HL-60 (cell line): ENCODE measurements at places on chromosomes 5 and 9.

GRCh38 chr5:139985290-139985689 is 57.8 kb downstream of the NRG2 start:
- no peak for DNase-seq

DNA sequence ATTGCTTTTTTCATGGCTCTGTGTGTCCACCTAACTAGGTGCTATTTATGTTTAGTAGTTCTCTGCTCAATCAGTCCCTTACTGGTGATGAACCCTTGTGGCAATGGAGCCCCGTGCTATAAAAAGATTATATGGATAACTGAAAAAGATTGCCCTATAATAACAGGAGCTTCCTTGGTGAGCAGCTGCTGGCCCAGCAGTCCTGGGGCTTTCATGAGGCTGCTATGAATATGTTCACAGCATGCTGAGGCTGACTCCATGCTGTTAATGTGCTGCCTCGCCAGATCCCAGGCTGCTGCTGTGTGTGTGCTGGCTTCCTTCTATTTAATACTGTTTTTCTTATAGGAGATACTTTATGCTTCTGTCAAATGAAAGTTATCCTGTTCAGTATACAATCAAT is 357.5 kb downstream of the TAF11L14 start:
- no peak for DNase-seq

- DNase-seq: peak; percentile 52
Observed at GRCh38 chr9:93456504-93456903, 3.1 kb upstream of the FAM120AOS start.

- no peak for DNase-seq
Observed at GRCh38 chr5:146059460-146060220, 45.7 kb downstream of the PLAC8L1 start.

GRCh38 chr5:98776066-98776705 is 2.7 kb downstream of the RGMB start:
- DNase-seq: no peak

DNA sequence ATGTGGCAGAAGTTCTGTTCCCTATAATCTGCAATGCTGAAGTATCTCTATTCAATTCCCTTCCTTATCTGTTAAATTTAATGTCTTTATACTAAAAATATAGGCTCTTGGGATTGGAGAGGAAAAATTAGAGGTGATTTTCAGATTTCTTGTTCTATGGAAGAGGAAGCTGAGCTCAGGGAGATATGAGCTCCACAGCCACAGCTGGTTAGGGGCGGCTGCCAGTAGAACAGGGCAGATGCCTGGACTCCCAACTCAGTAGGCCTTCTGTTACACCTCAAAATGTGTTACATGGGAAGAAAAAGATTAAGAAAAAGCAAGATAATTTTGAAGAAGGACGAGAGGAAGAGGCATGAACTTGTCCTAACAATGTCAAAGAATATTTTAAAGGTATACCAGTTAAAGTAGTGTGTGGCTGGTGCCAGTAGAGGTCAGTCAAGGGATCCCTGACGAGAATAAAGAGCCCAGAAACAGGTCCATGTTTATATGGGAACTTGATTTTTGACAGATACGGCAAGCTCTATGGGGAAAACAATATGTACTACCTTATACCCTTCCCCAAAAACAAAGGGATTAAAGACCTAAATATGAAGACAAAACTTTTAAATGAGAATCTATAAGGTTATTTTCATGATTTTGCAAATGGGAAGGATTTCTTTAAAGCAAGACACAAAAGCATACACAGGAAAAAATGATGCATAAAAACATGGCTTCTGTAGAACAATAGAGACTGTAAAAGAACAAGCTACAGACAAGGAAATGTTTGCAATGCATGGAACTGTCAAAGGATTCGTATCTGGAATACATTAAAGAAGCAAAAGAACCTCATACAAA is 28.7 kb downstream of the DNAJC21 start:
- DNase-seq: peak; percentile 12

DNA sequence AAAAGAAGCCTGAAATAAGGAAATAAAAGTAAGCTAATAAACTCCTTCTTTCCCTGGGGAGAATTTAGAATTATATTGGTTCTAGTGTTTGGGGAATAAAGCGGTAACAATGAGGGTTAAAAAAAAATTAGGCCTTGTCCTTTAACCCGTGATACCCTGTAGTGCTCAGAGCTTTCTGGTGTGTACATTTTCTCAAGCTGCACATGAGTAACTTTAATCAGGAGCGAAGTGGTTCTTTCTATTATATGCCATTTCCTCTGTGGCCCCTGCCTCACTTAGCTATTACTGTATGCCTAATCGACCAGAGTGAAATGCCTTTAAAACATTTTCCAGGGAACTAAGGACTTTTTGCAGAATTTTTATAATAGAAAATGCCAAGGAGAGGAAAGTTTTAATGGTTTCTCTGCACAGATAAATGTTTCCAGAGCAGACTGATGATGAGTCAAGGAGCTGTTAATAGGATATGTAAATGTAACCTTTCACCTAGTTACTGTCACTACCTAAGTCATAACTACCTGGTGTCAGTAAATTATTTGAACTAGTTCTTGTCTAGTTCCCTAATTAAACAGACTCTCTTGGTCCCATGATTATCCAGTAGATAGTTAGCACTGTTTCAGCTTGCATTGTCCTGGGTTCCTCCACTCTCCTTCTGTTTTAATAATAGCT is 7.6 kb downstream of the PAM start:
- DNase-seq: no peak

DNA sequence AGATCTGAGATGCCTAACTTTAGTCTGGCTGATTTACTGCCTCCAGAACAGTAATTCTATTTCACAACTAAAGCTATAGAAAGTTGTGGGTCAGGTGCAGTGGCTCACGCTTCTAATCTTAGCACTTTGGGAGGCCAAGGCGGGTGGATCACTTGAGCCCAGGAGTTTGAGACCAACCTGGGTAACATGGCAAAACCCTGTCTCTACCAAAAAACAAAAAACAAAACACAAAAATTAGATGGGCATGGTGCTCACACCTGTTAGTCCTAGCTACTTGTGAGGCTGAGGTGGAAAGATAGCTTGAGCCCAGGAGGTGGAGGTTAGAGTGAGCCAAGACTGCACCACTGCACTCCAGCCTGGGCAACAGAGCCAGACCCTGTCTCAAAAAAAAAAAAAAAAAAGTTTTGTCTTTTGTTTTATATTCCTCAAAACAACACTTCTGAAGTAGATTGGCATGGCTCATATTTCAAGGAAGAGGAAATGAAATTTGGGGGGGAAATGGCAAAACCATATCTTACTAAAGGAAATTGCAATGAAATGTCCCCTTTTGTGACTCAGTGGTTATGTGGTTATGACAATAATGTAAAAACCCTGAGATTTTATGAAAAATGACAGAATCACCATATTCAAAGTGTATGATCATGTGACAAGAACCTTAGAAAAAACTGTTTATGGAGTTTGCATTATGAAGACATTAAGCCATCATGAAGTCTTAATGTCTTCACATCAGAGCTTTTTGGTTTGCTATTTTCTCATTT is 16.2 kb downstream of the FNBP1 start:
- no peak for DNase-seq

DNA sequence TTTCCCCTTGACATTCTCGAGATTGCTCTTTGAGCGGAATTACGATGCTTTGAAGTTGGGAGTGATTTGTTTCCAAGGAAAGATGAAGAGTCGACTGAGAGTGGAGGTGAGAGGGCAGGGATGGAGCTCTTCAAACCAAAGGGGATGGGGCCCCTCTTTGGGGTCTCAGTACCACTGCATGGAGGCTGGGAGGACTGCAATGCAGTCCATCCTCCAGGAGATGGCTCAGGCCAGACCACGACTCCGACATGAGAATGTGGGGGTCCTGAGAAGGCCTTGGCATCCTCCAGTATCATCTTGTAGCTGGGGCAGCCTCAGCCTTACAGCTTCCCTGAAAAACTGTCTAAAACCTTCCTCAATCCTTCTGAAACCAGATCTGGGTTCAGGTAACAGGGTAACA is 51.1 kb upstream of the CDKN2AIPNL start:
- no peak for DNase-seq

DNA sequence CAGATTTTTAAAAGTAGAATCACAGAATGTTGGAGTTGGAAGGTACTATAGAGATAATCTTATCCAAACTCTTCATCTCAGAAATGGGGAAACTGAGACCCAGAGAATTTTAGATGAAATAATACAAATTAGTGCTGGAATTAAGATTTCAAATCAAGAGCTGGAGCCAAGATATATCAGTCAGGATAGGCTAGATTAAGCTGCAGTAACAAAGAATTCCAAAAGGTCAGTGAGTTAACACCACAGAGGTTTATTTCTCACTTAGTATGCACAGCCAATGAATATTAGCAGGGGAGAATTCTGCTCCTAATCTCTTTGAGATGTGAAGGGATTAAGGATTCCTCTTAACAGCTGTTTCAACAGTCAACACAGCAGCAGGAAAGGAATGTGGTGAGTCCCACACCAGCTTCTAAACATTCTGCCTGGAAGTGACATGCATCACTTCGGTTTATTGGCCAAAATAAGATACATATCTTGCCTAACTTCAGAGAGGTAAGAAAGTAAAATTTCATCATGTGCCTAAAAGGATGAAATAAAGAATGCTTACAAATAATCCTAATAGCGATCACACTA is 136.8 kb downstream of the FRMD3 start:
- no peak for DNase-seq

DNA sequence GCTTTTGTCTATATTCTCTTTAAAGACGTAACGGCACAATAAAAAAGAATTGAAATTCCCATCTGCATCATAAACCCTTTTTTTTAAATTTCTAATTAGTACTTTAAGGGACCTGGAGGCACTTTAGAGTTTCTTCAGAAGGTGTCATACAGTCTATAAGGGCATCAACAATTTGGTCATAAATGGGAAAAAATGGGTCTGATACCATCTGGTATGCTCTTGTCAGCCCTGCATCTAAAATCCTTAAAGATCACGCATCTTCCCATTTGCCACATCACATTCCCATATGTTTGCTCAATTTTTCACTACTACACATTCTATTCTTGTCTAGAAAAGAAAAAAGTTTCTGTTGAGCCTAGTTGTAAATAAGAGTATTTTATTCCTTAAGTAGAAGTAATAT is 53.8 kb downstream of the COX7C start:
- no peak for DNase-seq

DNA sequence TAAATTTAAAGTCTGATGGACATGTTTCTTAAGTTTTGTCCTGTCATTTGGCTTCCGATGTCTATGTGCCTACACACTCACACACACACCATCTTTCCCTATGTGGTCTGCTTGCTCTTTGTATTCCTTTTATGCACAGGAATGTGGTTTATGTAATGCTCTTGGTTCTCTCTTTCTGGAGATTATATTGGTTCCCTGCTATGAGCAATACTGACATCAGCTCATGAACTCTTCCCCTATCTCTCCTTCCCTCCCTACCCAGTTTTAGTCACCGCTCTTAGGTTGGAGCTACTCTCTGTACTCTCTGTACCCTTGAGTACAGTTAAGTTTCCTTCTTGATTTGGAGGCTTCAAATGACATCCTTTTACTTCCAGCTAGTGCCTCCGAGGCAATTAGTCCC is 77.9 kb upstream of the MVB12B start:
- no peak for DNase-seq

- DNase-seq: no peak
Observed at GRCh38 chr9:79610019-79610631, 38.4 kb downstream of the TLE4 start.

DNA sequence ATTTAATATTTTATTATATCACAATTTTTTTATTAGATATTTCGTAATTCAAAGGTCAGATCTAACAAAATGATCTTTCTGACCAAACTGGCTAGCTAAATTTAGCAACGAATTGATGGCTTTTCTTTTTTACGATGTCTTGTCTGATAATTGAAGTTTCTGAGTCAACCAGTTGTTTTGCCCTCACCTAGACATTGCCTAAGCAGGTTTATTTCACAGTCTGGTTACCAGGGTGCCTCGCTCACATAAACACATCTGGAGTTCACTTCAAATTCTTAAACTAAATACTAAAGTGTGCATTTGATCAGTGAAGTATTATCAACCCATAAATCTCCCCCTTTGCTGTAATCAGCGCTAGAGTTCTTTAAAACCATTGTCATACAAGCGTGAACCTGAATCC is 448.3 kb downstream of the TLE4 start:
- no peak for DNase-seq

- no peak for DNase-seq
Observed at GRCh38 chr5:124370601-124371000, 375.8 kb downstream of the ZNF608 start.

- no peak for DNase-seq
Observed at GRCh38 chr5:154333016-154333415, 112.8 kb upstream of the SAP30L start.

DNA sequence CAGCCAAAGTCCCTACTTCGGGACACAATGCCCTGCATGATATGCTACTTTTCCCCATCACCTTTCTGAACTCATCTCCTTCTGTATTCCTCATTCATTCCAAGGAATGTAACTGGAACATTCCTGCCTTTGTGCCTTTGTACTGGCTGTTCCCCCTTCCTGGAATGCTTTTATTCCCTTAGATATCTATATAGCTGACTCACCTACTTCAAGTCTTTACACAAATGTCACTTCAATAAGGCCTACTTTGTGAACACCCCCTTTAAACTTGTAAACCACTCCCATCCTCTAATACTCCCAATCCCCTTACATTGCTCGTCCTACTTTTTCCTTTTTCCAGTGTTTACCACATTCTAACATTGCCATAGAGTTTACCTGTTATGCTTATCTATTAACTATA is 2.4 kb downstream of the NOL6 start:
- no peak for DNase-seq

- DNase-seq: no peak
Observed at GRCh38 chr9:127682351-127683136, 24.2 kb upstream of the CFAP157 start.

GRCh38 chr9:93567271-93567959 is 9.0 kb upstream of the PHF2 start:
- DNase-seq: no peak

GRCh38 chr9:121075251-121076036 is 689 bp downstream of the CNTRL start:
- peak; percentile 51 for DNase-seq

GRCh38 chr5:33241802-33242201 is 199.0 kb upstream of the TARS1 start:
- DNase-seq: no peak

DNA sequence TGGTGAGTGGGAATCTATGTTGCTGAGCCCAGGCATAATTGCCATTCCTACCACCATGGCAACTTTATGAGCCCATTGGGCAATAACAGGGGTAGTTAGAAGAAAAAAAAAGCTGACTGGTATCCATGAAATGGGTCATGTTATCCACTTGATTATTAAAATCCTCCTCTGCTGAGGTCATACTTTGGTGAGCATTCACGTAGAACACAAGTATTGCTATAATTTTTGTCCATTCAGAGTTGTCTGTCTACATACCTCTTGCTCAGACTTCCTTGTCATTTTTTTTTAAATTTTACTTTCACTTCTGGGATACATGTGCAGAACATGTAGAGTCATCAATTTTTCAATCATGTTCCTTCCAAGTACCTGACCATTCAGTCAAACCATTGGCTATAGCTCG is 780.8 kb upstream of the ARRDC3 start:
- DNase-seq: no peak

GRCh38 chr5:107023732-107024131 is 647.0 kb downstream of the EFNA5 start:
- no peak for DNase-seq
